Stimulated activated CD8-positive, alpha-beta memory T cell treated with anti-CD3 and anti-CD28 coated beads, Interleukin-7, amount 100 ng/mL, for 4 hours (primary cell): ENCODE measurements at places on chromosomes 2 and 18.

GRCh38 chr2:26922405-26923188, 47.8 kb upstream of the MAPRE3 start:
- peak; percentile 12 for DNase-seq

DNA sequence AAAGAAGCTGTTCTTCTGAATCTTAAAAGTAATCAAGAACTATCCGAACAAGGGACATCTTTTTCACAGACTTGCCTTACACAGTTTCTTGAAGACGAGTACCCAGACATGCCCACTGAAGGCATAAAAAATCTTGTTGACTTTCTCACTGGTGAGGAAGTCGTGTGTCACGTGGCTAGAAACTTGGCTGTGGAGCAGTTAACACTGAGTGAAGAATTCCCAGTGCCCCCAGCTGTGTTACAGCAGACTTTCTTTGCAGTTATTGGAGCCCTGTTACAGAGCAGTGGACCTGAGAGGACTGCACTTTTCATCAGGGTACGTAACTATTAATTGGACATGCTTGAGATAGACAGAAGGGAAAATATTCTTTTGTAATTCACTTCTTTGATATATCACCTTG, 2.4 kb downstream of the MRPL44 start:
- DNase-seq = no peak

DNA sequence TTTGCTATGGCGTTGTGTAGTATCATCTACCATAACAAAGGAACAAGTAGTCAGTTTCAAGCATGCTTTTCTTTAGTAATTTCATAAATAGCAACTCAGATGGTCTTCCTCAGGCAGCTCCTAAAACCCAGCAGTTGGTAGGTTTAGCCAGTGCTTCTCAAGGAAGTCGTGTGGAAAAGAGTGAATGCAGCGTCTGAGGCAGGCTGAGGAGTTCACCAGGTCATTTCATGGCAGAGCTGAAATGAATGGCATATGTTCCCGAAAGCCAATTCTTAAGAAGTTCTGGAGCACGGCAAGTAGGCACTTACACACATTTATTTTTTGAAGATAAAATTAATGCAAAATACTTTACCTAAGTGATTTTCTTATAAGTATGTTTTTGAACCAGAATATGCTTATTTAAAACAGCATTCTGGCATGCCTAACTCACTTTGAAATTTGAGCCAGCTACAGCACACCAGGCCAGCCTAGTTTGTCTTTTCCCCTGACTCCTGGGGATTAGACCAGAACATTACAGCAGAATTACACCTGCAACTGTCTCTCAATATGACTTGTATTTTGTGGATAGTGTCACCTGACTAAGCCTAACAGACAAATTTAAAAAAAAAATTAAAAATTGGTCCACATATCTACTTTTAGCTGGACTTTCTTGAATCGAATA, 62.2 kb downstream of the OSBPL6 start:
- no peak for DNase-seq

- DNase-seq = no peak
Measured at GRCh38 chr2:170509452-170510193, 205.5 kb upstream of the SP5 start.

DNA sequence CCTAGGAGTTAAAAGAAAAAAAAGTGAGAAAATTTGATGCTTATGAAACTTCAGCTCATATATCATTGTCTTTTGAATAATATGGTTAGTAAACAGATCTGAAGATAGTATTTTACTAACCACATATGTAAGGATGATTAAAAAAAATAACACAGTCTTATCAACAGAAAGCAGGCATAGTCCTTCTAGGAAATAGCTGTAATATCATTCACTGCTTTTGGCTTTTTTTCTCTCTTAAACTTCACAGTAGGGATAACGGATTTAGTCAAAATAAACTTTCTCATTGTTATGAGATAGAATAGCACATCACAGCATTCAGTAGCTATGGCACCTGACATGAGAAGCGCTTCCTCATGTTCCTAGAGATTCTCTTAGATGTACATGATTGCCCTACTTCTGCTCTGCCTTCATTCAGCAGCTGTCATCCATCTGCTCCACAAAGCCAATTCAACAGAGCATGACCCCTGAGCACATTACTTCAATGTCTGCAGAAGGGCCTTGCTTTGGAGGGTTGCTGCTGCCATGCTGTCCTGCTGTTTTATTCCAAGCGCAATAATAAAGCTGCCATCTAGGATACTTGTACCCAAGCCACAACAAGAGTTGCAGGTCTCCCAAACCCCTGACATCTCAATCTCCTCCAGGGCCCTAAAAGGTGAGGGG, 67.0 kb downstream of the TTC21B start:
- no peak for DNase-seq

DNA sequence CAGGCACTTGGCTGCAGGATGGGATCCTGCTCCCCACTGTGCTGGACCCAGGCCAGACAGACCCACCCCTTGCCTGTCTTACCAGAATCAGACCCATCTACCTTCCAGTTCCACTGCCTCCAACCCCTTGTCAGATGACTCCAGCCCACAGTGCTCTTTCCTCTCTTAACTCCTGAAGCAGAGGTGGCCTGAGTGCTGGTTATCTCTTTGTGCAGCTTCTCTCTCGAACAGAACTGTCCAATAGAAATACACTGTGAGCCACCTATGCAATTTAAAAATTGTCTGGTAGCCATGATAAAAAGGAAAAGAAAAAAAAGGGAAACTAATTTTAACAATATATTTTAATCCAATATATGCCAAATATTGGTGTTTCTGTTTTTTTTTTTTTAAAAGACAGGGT, 160.2 kb upstream of the SMAD2 start:
- no peak for DNase-seq

- no peak for DNase-seq
Measured at GRCh38 chr2:223032187-223033142, 19.5 kb upstream of the KCNE4 start.

DNA sequence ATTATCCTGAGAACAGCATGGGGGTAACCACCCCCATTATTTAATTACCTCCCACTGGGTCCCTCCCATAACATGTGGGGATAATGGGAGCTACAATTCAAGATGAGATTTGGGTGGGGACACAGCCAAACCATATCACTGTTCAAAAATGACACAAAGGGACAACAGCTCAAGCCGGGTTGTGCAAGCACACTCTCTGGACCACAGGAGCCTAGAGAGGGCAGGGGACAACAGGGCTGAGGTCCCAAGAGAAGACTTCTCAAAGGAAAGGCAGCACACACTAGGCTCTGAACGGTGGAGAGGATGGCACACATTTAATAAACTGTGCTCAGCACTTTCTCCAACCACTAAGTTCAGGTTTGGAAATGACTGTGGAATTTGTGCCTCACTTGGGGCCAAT, 122.1 kb upstream of the PKDCC start:
- no peak for DNase-seq

GRCh38 chr2:179856205-179856604, 5.2 kb downstream of the ZNF385B start:
- DNase-seq = no peak

DNA sequence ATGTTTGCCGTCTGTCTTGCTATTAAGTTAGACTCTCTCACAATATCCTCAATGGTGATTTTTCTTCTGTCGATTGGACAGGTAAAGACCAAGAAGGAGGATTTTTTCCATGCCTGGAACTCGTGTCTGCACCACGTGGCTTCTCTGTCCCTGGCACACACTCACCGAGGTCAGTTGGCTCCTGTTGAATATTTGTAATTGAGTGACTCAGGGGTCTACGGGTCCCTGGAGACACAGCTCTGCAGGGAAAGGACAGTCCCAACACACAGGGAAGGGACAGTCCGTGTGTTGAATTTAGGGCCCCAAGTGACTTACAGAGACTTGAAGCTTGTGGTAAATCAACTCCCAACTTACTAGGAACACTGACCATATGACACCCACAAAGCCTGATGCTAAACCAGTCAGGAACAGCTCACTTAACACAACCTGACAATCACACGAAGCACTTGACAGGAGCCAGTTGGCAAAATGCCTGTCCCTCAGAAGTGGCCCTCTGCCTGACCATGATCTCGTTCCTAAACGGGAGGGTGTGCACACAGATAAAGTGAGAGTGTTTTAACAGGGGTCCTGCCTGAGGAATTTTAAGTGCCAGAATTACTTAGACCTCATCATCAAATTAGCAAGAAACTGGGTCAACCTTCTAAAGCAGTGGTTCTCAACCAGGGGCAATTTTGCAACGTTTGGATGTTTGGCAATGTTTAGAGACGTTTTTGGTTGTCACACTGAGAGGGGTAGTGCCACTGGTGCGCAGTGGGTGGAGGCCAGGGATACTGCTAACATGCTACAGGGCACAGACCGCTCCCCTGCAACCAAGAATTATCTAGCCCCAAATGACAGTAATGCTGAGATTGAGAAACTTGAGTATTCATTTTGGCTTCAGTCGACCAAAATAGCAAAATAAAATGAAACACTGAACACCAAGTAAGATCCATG, 88.9 kb upstream of the BCL2L11 start:
- no peak for DNase-seq

DNA sequence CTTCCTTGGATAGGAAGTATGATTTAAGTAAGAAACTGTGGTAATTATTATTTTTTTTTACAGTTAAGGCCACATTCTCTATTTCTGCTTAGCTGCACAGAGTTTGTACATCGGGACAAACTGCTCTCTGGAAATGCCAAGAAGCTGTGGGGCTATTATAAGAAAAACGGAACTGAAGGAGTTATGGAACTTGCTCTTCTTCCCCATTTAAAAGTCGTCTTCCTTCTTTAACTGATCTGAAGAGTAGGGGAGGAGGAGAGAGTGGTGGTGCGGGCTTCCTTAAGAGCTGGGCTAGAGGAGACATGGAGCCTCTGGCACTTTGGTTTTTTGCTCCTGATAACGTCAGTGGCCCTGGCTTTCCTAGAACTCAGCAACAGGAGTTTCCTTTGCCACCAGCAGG, 54.4 kb downstream of the RAB31 start:
- DNase-seq = no peak

- DNase-seq = no peak
Measured at GRCh38 chr2:161223139-161223732, 63.0 kb downstream of the TANK start.

DNA sequence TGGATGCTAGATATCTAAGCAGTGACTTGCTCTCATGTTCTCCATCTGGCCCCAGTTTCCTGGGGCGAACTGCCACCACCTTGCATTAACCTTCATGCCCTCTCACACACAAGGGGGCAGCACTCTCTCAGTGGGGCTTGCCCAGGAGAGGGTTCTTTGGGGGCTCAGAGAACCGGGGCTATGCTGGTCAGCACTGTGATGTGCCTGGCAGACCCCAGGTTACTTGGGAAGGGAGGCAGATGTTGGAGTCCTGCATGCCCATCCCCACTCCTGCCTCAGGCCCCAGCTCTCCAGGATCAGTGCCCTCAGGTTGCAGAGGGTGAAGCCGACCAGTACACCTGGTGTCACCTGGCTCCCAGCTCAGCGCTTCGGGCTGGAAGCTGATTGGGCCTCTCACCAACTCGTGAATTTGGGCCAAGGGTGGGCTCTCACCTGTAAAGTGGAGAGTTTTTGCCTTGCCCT, 396.2 kb upstream of the HS6ST1 start:
- no peak for DNase-seq

- DNase-seq = no peak
Measured at GRCh38 chr2:22902180-22902550, 482.8 kb upstream of the KLHL29 start.
